NCI-H2081 treated with DMSO at 0.1 percent for 48 hours (cell line): ENCODE measurements at places on chromosomes 4 and X.

- DNase-seq: no peak
Observed at GRCh38 chr4:44908565-44908964, 182.2 kb upstream of the GNPDA2 start.

DNA sequence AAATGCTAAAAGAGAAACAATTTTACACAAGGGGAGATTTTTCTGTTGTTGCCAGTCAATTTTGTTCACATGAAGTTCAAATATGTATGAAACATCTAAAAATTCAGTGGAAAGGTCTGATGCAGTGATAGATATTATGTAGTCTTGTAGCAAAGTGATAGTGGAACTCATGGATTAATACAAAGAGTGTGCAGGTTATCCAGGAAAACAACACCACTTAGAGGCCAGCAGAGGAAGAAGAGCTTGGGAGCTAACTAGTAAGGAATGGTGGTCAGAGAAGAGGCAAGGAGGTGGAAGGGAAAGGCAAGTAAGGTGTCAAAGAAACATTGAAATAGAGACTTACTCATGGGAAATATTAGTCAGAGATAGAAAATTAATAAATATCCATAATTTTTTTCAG, 395.6 kb downstream of the MAPK10 start:
- no peak for DNase-seq

GRCh38 chr4:95563638-95564337, 15.0 kb upstream of the UNC5C start:
- no peak for DNase-seq

- DNase-seq: no peak
Observed at GRCh38 chr4:67167849-67168248, 377.5 kb downstream of the CENPC start.

DNA sequence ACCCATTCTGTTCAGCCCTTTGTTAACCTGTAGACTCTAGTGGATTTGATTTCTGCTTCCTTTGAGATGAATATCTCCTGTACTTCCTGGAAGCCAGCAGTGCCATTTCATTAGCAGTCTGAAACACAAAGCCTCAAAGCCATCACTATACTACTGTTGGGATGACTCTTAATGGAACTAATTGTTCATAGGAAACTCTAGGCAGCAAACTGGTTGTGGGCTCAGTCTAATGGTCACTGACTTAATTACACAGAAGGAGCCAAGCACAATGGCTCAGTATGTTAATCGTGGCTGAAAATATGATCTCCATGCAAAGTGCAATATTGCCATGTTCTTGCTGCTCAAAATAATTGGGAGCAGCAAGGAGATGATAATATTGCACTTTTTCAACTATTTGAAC, 262.3 kb downstream of the ARHGAP24 start:
- no peak for DNase-seq

GRCh38 chr4:56086561-56086960, 137.8 kb downstream of the CEP135 start:
- no peak for DNase-seq

GRCh38 chr4:170336238-170336775, 246.6 kb upstream of the AADAT start:
- no peak for DNase-seq
